NCI-H82 (cell line): ENCODE measurements at places on chromosomes 12 and 14.
A peak's percentile ranks its signal among the peaks of the same experiment; 100 is the strongest.

- DNase-seq = peak; percentile 44
Observed at GRCh38 chr12:34625116-34625515, 602.8 kb downstream of the ALG10 start.

DNA sequence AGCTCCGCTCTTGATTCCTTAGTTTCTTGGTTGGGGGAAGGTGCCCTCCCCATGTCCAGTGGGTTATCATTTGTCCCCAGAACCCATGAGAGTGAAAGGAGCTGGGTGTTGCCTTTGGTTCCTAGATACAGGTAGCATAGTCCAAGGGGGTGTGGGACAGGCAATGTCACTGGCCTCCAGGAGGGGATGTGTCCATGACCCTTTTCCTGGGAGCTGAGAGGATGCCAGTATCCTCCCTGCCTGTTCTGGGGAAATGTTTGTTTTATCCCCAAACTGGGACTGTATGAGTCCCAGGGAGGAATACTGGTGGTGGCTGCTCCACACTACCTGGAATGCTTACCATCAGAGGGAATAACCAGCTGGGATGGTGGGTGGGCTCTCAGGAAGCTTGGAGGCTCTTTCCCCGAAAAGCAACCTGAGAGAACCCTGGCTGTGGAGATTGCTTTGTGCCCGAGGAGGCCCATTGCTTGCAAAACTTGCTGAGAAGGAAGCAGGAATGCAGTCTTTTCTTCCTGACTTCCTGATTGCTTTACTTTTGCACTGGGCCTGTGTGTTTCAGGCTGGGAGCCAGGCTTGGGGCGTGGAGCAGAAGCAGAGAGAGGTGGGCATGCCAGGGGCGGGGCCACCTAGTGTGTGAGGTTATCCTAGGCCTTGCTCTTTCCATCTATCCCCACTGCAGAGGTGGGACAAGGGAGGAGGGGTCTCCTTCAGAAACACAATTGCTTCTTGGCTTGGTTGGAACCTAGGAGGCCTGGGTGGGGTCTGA lies 715 bp upstream of the SLC10A1 start:
- DNase-seq = no peak

GRCh38 chr12:104132351-104132956 lies 5.6 kb downstream of the NFYB start:
- DNase-seq = peak; percentile 62

- DNase-seq = no peak
Observed at GRCh38 chr12:62106547-62107185, 153.5 kb upstream of the USP15 start.

GRCh38 chr12:23049180-23049579 lies 424.2 kb downstream of the ETNK1 start:
- DNase-seq = no peak

- no peak for DNase-seq
Observed at GRCh38 chr12:42793166-42793565, 203.6 kb upstream of the PRICKLE1 start.

DNA sequence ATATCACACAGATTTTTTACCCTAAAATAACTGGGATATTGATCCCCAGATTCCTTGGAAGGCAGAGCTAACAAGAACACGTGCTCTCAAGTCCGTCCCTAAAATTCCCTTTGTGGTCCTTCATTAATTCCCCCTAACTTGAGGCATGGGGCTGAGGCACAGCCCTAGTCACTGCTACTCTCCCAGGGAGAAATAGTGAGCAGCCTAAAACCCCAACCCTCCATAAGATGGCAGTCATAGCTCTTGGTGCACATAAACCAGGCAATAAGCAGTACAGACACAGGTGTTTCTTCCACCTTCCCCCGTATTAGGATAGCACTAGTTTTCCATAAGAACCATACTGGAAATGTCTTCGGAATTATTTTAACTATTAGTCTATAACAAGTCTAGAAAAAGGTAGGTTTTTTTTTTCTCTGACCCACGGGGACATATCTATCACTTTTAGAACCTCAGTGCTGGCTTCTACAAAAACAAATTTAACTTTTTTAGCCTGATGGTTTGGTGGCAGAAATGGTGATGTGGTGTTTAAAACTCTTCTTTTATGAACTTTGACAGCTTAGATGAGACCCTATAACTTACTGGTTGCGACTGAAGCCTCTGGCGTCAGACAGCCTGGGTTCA lies 3.1 kb upstream of the ARHGEF40 start:
- DNase-seq = peak; percentile 43

DNA sequence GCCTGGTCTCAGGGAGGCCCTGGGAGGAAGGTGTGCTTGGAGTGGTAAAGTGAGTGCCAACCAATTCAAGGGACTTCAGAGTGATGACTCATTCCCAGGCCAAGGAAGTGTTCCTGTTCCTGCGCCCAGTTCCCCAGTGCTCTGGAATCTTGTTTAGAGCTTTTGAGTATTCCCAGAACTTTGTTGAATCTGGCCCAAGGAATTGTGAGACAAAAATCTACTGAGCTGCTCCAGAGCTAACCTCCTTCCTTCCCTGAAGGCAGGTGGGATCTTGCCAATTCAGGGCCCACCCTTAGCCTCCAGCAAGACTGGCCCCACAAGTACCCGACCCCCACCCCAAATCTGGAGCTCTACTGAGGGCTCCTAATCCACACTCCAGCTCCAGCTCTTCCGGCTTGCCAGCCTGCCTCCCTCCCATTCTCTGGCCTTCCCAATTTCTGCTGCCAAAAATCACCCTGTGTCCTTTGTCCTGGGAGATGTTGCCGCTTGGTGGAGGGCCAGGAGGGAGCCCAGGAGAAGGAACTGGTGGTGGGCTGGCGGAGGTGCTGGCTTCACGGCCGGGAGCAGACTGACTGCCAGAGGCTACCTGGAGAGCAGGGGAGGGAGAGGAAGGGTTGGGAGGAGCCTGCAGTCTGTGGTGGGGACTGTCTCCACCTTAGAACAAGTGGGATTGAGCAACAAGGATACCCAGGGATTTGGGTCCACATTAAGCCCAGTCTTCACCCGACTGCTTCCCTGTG lies 2.0 kb upstream of the ATN1 start:
- DNase-seq = peak; percentile 55

DNA sequence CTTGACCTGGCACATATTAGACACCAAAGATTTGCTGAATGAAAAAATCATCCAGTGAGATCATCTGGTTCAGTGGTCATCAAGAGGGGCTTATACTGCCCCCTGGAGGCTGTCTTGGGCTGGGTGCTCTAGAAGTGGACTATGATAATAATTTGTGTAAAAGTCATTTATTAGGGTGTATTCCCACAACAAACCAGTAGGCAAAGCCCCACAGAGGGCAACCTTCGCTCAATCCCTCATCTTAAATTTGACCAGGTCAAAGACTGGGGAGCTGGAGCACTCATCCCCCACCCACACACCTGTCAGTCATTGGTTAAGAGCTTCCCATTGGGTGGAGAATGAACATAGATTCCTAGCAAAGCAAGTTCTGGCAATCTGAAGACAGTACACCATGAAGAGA lies 20.0 kb upstream of the FICD start:
- DNase-seq = peak; percentile 74

GRCh38 chr12:26473291-26473690 lies 277.9 kb downstream of the SSPN start:
- DNase-seq = no peak

DNA sequence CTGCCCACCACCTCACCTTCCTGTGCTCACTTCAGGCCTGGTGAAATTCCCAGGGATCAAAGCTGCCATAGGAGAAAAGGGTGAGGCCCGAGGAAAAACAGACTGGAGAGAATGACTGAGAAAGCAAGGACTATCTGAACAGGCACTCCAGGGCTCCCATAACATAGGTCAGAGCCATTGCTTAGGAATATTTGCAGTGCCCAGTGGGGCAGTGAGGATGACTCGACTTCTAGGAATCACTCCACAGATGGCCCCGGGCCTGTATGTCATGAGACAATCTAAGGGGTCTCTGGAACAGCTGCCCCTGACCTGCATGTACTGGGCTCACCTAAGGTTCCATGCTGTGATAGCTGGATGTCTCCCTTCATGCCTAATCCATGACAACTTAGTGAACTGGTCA lies 51.6 kb downstream of the GPHB5 start:
- DNase-seq = no peak

DNA sequence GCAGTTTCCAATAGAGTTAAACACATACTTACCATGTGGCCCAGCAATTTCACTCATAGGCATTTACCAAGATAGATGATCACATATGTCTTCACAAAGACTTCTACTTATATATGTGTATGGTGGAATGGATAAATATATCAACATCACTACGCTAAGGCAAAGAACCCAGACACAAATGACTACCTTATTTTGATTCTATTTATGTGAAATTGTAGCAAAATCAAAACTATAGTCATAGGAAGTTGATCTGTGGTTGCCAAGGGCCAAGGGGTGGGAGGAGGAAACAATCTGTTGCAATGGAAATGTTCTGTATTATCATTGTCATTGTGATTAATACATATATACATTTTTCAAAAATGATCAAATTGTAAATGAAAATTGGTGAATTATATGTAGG lies 47.7 kb upstream of the ANP32D start:
- DNase-seq = no peak

GRCh38 chr12:101108130-101108529 lies 101.9 kb downstream of the SLC5A8 start:
- DNase-seq = peak; percentile 30

- DNase-seq = no peak
Observed at GRCh38 chr14:101849125-101849524, 87.6 kb downstream of the PPP2R5C start.

GRCh38 chr14:71722885-71723284 lies 209.3 kb upstream of the RGS6 start:
- no peak for DNase-seq

DNA sequence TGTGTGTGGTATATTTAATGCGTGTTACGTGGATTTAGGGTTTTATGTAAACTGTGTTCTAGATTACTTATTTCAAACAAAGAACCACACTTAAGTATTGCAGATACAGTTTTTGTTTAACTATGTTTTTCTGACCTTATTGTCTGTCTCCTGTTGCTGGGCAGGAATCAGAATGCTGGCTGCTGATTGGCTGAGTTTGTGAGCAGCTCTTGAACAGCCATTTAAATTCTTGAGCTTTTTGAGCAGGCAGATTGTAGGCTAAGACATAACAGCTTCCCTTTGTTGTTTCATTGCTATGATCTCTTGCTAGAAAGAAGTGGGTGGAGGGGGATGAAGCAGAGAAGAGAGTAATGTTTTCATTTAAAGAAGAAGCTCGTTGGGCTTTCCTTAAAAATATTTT lies 52.2 kb downstream of the ATF7IP start:
- DNase-seq = peak; percentile 89

GRCh38 chr12:1912580-1913376 lies 5.7 kb downstream of the CACNA2D4 start:
- DNase-seq = no peak

DNA sequence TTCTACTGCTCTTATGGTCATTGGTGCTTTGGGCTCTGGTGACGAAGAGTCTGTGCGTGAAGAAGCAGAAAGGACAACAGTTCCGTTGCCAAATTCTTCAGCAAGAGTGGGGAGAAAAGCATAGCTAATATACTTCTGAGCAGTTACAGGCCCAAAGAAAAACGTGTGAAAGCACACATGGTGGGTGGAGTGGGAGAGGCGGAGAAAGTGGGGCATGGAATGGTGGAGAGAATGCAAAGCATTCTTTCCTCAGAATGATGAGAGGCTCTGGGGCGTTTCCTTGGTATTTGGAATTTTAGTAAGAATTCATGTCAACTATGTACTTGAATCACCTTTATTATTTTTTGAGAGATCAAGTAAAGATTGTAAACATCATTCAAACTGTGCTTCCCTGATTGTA lies 396.1 kb downstream of the NAV3 start:
- no peak for DNase-seq

DNA sequence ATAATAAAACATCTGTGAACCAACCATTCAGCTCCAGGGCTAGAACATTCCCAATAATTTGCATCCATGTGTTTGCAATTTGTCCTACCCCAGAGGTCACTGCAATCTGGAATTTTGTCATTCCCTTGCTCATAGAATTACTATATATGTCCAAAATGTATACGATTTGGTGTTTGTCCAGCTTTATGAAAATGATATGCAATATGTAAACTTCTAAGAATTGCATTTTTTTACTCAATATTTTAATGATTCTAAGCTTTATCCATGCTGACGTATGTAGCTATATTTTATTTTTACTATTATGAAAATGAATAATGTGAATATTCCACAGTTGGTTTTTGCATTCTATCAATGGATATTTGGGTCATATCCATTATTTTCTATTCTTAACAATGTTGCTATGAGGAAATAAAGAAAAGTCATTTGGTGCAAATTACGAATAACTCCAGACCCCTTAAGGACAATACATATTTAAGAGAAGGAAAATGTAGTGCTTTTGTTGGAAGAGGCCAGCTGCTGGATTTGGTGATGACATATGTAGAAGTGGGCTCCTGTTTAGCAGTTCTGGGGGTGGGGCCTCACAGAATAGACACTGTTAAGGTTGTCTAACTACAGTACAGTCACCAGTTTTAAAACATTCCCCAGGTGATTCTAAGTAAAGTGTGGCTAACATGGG lies 139.4 kb downstream of the SLC38A4 start:
- no peak for DNase-seq

- no peak for DNase-seq
Observed at GRCh38 chr14:87217023-87217422, 776.0 kb downstream of the GALC start.

DNA sequence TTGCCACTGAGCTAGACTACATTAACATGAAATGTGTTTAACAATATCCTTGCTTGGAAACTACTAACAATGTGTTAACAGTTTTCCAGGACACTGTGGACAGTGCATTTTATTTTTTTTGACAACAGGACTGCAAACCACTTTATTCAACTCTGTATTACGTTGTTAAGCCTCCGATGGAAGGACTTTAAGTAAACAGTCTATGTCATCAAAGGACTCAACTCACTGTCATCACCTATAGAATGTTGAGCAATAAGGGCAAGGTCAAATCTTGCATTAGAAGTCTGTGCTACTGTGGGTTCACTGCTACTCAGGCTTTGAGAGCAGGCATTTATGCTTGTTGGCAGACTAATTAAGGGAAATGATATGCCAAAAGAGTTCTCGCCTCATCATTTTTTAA lies 483.7 kb downstream of the FLRT2 start:
- no peak for DNase-seq

DNA sequence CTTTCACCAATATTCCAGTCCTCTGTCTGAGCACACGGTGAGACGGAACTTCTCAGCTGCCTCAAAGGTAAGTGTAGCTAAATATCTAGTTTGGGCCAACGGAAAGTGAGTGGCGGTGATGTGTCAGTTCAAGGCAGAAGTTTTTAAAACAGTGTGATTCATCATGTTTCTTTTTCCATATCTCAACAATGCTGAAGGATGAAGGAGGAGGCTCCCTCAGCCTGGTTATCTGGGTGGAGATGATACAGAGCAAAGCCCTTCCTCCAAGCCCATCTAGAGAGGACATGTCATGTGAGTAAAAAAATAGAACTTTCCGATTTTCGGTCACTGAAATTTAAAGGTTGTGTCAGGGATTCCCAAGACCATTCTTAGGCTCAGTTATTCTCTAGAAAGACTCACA lies 13.1 kb upstream of the ANP32D start:
- no peak for DNase-seq

DNA sequence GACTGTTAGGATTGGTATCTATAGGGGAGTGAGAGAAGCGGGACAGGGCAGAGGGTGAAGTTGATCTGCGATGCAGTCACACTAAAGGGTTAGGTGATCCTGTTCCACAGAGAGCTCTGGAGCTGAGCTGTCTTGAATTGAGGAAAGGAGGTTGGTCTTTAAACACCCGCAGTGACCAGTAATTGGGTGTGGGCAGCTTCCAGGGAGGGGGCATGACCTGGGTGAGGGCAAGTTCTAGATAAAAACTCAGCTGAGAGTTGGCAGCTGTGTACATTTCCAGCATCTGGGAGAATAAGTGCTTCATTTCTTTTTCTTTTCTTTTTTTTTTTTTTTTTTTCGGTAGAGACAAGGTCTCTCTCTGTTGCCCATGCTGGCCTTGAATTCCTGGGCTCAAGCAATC lies 35.1 kb downstream of the RDH12 start:
- DNase-seq = no peak
